ENCODE measurements at places on chromosomes 6 and 20.

GRCh38 chr20:46688151-46689081, 828 bp downstream of the TP53RK start:
- DNase-seq = no peak

DNA sequence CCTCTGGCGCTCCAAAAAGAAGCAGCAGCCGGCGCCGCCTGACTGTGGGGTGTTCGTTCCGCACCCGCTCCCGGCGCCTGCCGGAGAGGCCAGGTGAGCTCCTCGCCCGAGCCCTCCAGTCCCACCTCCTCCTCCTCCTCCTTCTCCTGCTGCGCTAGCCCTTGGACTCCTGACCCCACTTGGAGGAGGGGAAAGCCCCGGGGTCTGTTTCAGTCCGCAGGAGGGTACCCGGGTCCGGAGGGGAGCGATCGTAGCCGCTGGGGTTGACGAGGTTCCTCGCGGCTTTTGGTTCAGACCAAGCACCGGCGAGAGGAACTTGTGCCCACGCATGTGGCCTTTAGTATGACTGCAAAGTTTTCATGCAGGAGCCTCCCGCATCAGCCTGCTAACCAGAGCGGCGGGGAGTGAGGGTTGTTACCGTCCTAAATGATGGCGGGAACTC, 493 bp downstream of the CRYBG1 start:
- DNase-seq = peak; percentile 26

GRCh38 chr20:36866164-36866563, 9.8 kb upstream of the TLDC2 start:
- no peak for DNase-seq

GRCh38 chr6:18263418-18264218, 712 bp downstream of the DEK start:
- DNase-seq = no peak

DNA sequence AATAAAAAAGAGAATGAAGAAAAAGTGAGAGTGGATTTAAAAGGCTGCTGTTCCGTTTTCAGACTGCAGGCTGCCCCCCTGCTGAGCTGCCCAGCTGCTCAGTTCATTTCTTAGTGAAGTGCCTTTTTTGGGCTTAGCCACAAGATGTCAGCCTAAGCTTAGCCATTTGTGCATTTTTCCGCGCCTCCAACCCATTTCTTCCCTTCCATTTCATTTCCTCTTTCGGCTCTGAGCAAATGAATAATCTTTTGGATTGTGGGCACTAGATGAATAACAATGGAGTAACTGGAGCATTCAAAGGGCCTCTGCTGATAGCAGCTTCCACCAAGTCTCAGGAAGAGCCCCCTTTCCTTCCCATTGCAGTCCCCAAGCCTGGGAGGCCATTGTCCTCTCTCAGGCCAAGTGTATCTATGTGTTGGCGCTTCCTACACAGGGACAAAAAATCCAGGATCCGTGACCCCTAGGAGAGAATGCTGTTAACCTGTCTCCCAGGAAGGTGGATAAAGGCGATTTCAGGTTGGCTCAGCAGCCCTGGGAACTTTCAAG, 83.5 kb upstream of the SPTLC3 start:
- peak; percentile 69 for DNase-seq

DNA sequence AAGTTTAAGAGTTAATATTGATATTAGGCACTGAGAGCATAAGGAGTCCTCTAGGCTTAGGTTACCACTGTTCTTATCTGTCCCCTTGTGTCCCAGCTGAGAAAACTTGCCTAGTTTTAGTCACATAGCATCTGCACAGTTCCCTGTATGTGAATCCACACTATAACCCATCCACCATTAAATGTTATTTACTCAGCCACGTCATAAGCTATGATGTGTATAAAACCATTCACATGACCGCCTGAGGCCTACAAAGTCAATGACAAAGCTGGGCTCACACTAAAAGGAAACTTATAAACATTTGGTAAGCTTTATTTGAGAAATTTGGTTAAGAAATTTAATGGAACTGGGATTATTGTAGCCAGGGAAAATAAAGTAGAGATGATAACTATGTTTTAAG, 59.2 kb upstream of the TFAP2D start:
- no peak for DNase-seq

- DNase-seq = no peak
Observed at GRCh38 chr6:48177786-48178185, 66.8 kb upstream of the PTCHD4 start.

DNA sequence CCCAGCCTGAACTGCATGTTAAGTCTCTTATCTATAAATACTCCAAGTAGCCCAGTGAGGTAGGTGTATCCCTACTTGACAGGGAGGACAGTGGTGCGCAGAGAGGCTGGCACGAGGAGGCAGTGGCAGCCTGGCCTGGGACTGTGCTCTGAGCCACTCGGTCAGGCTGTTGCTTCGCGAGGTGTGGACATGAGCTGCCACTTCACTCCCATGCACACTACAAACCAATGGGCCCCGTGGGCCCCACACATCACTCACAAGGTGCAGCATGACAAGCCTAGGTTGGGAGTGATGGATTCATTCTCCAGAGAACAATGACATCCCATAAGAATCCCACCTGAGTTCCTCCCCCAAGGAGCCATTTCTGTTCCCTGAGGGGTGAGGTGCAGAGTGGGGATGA, 54.9 kb downstream of the TMEM242 start:
- peak; percentile 9 for DNase-seq

DNA sequence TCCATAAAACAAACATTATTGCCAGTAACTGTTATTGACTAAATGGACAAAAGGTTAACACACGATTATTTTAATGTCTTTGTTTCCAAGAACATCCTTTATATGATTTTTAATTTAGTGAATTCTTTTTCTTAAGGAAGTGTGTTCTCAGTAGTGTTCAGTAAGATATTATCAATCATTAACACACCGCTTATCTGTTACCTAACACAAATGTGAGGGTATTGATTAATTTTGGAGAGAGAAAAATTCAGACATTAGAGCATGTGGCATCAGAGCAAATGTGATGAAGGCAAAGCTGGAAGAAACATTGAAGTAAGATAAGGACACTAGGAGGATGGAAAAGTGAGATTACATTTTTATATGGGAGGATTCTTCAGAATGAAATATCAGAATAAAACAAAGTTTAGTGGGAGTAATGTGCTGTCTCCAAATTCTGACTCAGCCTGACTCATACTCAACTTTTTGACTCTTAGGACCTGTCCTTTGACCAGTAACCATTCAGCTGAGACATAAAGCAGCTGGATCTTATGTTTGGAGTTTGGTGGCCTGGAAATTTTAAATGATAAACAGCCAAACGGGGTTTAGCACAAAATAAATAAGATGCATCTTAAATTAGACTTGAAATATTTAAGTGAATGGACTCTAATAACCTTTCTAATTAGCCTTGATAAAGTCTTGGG, 348.6 kb downstream of the CD109 start:
- DNase-seq = no peak

- no peak for DNase-seq
Observed at GRCh38 chr20:57959589-57959988, 249.8 kb upstream of the PMEPA1 start.

DNA sequence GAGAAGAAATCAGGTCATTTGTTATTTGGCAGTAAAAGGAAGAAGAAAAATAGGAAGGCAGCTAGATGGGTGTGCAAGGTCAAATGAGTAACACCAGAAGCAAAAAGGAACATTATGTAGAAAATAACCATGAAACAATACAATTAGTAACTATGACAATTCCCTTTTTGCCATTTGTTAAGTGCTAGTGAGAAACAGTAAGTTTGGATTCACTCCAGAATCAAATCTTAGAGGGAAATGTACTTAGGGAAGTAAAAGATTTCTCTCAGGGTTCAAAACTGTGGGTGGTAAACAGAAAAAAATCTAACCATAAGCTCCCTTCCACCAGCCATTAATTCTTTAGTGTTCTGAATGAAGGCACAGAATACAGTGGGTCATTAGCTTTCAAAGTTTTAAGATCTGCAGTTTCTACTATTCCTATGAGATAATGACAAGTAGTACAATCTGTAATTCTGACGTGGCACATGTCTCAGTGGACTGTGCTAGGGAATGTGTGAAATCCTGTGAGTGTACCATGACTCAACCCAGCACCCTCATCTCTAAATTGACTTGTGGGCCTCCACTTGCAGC, 17.1 kb downstream of the REPS1 start:
- no peak for DNase-seq

GRCh38 chr6:121449331-121449730, 13.9 kb downstream of the GJA1 start:
- DNase-seq = no peak

DNA sequence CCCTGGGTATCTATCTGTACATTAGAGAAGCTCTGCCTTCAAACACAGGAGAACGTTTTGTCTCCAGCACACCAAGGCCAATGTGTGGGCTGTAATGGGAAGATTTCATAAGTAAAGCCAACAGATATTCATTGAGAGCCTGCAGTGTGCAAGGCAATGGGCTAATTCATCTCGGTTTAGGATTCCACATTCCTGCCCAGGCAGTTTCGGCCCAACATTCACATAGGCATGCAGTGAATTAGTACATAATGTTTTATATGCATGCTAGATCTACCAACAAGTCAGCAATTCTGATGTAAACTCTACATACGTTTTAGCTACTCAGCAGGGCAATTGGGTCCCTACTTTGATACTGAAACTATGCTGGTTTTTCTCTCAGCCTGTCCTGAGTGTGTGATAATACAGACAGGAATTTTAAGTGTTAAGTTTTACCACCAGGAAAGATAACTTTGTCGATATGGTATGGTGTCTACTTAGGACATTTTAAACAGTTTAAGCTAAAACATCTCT, 46.9 kb upstream of the NAA20 start:
- DNase-seq = no peak

DNA sequence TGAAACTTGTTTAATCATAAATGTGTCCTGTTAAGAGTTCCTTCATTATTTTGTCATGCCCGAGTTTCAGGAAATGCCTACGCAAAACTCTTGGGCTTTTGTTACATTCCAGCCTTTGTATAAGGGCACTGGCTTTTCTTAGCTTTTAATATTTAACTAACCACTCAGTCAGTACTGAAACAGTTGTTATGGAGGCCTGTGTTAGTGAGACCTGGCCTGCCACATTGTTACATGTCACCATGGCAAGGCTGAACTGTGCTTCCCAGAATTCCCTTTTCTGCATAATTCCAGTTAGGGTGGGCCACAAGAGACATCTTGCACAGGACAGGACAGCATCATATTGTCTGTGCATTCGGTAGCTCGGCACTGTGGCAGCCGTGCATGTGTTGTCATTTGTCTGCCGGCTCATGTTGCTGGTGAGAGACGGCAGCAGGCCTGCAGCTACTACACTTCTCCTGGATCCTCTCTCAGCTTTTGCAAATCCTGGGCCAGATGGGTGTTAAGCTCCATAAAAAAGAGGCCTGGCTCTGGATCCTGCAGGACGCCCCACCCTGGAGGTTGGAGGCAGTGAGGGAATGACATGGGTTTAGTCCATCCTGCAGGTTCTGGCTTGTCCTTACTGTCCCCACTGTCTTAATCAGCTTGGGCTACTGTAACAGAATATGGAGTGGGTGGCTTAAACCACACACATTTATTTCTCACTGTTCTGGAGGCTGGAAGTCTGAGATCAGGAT, 128.8 kb upstream of the DTNBP1 start:
- DNase-seq = peak; percentile 42

GRCh38 chr20:61629602-61630390, 377.7 kb downstream of the CDH4 start:
- DNase-seq = no peak

DNA sequence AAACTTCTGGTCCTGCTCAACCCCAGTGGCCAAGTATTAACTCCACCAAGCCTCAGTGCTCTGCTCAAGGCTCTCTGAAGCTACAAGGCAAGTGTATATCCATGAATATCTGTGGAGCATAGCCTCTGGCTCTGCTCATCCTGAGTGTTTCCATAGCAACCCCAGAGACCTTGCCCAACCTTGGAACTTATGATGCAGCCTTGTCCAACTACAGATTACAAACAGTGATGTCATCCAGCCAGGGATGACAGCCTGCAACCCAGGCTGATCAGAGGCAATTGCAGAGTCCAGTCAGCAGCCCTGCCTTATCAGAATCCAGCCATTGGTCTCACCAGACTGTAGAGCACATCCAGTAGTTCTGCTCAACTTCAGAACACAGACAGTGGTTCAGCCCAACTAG, 65.5 kb upstream of the SPACA1 start:
- DNase-seq = no peak

DNA sequence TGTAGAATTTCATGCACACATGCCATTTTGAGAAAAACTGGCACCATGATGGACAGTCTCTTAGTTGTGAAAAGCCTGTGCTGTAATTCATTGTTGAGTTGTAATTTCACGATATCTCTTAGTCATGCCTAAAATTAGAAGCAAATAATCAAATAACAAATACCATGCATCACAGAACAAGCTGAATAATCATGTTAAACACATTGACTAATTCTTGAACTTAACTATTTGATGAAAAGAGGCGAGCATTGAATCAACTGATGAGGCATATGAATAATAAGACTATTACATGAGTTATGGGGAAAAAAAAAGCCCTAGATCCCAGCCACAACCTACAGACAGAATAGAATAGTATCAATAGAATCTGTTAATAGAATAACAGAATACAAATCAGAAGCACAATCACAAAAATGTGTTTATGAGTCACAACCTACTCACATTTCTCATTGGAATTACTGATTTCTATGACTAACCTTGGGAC, 14.2 kb upstream of the RNF217 start:
- DNase-seq = no peak
